Activated CD8-positive, alpha-beta memory T cell treated with anti-CD3 and anti-CD28 coated beads, Interleukin-2, amount 50 U/mL, for 48 hours (primary cell): ENCODE measurements at places on chromosomes 4 and X.

DNA sequence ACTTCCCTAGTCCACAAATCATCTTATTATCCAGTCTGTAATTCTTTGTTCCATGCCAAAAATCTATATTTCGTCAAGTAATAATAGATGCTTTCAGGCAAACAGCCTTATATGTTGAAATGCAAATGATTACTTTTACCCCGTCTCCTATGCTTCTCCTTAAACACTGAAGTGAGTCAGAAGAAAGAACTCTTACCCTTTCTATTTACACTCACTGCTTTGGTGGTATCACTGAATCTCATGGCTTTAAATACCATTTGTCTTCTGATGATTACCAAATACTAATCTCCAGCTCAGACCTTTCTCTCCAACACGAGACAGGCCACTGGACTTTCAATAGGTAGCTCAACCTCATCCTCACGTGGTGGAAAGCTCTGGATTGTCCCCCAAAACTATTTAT is 558.1 kb downstream of the IL1RAPL1 start:
- DNase-seq: no peak

- DNase-seq: no peak
These were observed 415.0 kb downstream of the CCSER1 start for GRCh38 chr4:90542216-90542615.

GRCh38 chrX:16671005-16671404 is 21.0 kb downstream of the S100G start:
- no peak for DNase-seq

DNA sequence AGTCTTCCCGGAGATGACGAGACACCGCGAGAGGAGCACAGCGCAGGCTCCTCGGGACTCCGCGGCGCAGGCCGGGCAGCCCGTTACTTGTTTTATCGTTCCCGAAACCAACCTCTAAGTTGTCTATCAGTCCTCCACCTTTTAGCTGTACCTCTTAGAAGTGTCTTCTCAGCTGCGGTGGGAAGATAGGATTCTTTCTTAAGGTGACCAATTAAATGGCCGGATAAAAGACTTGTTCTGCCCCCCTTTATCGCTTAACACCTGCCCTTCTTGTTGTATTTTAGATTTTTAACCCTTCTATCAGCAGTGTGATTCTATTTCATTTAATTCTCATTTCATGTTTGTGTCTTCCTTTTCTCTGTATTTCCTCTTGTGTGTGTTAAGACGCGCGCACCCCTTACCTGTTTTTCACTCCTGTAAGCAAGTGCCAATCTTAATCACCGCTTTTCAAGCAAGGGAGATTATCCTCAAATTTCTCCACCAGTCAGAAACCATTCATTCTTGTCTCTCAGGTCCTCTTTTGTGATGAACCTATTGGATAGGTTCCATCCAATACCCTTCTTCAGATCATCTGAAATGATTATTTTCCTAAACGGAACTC is at the start of gene SLC9B2:
SLC9B2 (minus strand) TSS at position 15 of the 601 bp plus-strand sequence. CDS start 9,211 bp downstream, outside the sequence.
- DNase-seq: no peak

GRCh38 chrX:132088864-132089263 is 39.0 kb downstream of the FRMD7 start:
- DNase-seq: no peak

DNA sequence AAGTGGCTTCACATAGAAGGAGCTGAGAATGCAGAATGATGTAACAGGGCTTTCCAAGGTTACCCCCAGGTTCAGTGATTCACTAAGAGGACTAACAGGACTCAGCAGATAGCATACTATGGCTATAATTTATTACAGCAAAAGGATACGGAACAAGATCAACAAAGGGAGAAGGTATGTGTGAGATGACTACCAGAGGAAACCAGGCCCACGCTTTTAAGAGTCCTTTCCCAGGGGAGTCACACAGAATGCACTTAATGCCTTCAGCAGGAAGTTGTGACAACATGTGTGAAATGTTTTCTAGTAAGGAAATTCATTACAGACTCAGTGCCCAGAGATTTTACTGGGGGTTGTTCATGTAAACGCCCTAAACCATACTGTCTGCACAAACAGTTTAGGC is 373.6 kb upstream of the MAGEB2 start:
- DNase-seq: no peak

- DNase-seq: no peak
These were observed 619.2 kb downstream of the RAPGEF2 start for GRCh38 chr4:159722052-159722451.

DNA sequence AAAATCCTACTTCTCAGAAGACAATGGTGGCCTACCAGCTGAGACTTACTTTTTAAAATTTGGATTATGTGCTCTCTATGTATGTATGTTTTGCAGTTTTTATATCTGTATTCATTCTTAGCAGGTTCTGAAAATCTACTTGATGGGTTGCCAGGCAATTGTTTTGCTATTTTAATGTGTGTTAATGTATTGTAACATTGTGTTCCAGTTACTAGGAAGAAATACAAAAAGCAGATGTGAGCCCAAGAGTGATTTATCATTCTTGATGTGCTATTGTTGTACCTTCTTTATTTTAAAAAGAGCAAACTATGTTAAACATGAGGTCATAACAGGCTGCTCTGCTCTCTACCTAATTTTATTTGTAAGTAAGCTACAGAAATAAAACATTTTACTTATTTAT is 81.9 kb downstream of the REPS2 start:
- DNase-seq: no peak

DNA sequence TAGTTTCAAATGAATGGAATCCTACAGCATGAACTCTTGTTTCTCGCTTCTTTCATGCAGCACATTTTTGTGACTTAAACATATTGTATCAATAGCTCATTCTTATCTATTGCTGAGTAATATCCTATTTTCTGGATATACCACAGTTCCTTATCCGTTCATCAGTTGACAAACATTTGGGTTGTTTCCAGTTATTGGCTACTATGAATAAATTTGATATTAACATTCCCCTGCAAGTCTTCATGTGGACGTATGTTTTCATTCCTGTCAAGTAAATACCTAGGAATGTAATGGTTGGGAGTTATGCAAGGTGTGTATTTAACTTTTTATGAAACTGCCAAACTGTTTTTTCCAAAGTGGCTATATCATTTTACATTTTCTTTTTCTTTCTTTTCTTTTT is 114.0 kb upstream of the SH3RF1 start:
- no peak for DNase-seq

GRCh38 chrX:39450234-39450977 is 647.4 kb downstream of the BCOR start:
- DNase-seq: no peak

DNA sequence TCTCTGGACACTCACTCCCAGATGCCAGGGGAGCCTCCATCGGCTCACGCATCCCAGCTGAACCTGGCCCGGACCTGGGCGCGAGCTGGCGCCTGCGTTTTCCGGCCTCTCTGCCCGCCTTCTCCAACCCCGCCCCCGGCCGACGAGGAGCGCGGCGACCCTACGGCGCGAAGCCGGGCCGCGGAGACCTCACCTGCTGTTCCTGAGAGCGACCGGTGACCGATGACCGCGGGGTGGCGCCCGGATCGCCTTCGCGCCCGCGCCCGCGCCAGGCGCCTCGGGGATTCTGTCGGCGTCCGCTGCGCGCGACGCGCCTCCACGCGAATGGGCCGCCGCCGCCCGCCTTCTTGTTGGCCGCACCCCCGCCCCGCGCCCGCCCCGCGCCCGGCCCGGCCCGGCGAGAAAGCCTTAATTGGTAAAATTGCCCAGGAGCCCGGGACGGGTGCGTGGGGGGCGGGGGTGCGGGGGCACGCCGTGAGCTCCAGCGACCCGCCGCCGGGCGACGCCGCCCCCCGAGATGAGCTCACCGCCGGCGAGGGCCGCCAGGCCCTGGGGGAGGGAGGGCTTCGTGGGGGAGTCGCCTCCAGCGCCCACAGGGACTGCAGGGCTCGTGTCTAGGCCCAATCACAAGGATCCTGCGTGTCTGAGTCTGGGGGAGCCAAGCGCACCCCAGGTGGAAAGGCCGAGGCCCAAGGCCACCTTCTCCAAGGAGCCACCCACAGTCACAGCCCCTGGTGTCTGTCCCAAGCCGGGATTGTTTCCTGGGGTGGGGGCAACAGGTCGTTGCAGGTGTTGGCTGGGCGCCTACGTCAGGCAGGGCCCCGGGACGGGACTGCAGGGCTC is at the start of gene FLNA:
FLNA (minus strand) TSS at position 322 of the 843 bp plus-strand sequence. CDS start 3,389 bp downstream, outside the sequence.
- no peak for DNase-seq

GRCh38 chr4:52545099-52546069 is 113.7 kb downstream of the USP46 start:
- peak; percentile 75 for DNase-seq

GRCh38 chrX:76076124-76076523 is 96.7 kb upstream of the PBDC1 start:
- DNase-seq: no peak

DNA sequence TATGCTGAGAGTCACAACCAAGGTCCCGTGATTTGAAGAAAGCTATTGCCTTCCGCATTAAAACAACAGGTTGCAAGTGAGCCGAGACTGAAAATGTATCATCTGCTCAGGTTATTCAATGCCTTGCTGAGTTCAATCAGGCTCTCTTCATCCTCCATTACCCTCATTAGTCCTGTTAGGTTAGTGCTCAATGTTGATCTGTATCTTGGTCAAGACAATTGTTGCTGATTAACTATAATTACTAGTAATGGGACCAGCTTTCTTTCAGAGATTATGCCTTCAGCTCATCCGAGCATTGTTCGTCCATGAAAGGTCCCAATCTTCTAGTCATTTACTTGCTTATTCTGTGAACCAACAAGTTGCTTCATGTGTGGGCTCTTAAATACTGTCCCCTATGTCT is 534.6 kb upstream of the FAM241A start:
- DNase-seq: no peak

- no peak for DNase-seq
These were observed 454.1 kb upstream of the ADGRL3 start for GRCh38 chr4:60745800-60746571.

GRCh38 chr4:80798082-80798481 is 232.4 kb upstream of the BMP3 start:
- DNase-seq: no peak

DNA sequence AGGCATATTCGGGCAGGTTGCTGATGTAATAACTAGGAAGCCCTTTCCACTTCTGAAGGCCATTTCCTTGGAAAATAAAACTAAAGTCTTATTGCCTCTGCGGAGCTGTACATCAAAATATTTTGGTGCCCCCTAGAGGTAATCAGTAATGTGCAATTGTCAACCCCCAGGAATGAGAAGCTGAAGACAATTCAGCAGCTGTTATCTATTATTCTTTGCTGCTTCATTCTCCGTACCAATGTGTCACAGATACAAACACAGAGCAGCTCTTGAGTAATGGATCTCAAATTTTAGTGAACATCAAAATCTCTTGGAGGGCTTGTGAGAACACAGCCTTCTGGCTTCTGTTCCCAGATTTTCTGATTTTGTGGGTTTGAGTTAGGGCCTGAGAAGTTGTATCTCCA is 3.5 kb upstream of the SLIT2 start:
- no peak for DNase-seq

- no peak for DNase-seq
These were observed 144.5 kb downstream of the NPNT start for GRCh38 chr4:106039796-106040195.

GRCh38 chr4:152534541-152535359 is 1.1 kb downstream of the FBXW7 start:
- peak; percentile 74 for DNase-seq

GRCh38 chr4:57095245-57095644 is 14.9 kb downstream of the IGFBP7 start:
- DNase-seq: no peak

DNA sequence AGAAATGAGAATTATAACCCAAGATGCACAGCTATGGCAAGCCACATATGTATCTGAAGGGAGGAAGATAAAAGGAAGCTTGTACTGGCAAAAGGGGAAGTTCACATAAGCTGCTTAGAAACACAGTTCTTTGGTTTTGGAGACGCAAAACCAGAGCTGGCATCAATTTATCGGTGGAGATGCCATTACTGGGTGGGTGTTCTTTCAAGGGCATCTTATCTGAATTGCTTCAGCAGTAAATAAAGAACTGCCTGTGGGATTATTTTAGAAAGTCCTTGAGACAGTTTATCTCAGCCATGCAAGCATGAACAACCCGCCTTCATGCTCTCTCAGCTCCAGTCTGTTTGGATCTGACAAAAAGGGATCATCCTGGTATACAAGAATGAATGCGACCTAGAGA is 60.8 kb downstream of the DDX60 start:
- DNase-seq: no peak

- DNase-seq: no peak
These were observed 8.1 kb upstream of the SMS start for GRCh38 chrX:21932292-21933002.

GRCh38 chr4:105509291-105509690 is 35.4 kb upstream of the PPA2 start:
- no peak for DNase-seq

DNA sequence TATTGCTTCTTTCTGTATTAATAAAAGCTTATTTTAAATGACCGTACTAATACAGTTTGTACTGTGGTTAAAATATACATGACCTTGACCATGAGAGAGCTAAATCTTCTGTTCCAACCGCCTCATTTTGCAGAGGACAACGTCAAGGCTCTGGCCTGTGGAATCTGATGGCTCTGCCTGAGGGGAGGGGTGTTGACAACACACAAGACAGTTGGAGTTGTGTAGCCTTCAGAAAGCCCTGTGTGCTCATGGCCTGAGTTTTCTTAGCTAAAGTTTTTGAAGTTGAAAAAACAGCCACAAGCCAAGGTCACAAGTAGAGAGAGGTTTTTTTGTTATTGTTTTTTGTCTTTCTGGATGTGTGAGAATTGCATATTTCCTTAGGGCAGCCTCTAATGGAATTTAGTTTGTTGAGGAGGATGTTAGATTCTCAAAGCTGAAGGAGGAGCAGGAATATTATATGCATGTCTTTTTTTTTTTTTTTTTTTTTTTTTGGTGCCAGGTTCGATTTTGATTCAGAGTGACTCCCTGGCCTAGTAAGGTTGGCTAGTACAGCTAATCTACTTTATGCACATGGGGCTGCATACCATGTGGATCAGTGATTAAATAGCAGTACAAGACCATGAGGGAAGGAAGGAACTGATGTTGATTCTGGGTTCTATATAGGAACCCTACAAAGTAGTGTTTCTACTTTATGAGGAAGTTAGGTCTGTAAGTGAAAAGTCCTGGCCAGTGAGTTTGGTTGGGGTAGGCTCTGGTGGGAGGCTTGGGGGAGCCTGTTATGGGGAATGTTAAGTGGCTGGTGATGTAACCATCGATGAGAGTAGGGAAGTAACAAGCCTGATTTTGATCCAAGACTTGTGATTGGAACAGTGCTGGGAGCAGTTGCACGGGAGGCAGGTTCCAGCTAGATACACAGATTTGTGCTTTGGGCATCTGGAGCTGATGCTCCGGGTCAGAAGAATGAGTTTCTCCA is 20.3 kb downstream of the SMS start:
- DNase-seq: no peak

GRCh38 chrX:55129361-55129760 is 40.5 kb downstream of the PAGE2 start:
- no peak for DNase-seq

- DNase-seq: peak; percentile 60
These were observed 32.8 kb downstream of the ELOVL6 start for GRCh38 chr4:110165382-110166286.
